ENCODE measurements at places on chromosomes 3 and 15.

DNA sequence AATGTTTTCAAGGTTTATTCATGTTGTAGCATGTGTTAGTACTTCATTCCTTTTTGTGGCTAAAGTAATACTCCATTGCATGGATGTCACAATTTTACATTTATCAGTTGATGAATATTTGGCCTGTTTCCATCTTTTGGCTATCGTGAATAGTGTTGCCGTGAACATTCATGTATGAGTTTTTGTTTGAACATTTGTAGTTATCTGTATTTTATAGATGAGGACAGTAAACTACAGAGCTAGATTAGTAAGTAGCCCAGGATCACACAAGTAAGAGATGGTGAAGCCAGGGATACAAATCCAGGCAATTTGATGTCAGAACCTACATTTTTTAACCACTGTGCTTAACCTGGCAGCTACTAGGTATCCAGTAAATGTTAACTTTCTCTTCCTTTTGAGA is 63.2 kb downstream of the ASTE1 start:
- DNase-seq, result no peak

GRCh38 chr3:65545429-65545828 is 493.3 kb downstream of the MAGI1 start:
- no peak for DNase-seq

- DNase-seq, result no peak
These were observed 27.3 kb downstream of the SLMAP start for GRCh38 chr3:57783186-57784088.

- DNase-seq, result no peak
These were observed 66.6 kb downstream of the SYNPR start for GRCh38 chr3:63344661-63345060.

GRCh38 chr3:45473841-45474240 is 85.5 kb downstream of the LARS2 start:
- no peak for DNase-seq

- DNase-seq, result no peak
These were observed 593 bp downstream of the TMOD2 start for GRCh38 chr15:51751697-51752683.

DNA sequence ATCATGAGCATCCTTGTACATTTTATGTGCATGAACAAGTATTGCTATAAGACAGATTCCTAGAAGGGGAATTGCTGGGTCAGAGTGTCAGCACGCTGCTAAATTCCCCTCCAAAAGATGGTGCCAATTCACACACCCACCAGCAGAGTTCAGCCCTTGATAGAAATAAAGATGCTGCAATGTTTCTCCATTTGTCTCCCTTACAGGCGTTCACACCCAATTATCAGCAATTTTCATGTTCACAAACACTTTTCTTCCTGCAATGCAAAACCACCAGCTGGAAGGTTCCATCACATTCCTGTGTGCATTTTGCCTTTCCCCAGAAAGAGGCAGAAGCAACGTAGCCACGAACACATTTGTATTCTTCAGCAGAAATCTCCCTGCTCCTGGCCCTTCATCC is 3.3 kb upstream of the TAMM41 start:
- no peak for DNase-seq

DNA sequence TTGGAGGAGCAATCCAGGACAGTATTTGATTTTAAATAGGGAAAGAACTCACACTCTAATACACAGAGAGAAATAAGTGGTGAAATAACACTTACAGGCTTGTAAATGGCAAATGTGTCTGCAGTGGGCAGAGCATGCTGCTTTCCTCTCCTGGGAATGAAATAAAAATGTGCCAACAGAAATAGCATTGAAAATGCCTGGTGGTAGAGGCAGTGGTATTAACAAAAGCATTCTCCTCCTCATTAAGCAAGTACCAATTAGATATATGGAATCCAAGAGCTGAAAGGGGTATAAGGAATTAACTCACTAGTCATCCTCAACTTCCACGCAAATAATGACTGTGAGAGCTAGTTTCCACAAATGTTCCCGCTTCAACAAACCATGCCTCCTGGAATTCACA is 364.1 kb upstream of the KCNMB2 start:
- DNase-seq, result no peak

- no peak for DNase-seq
These were observed 50.4 kb upstream of the FILIP1L start for GRCh38 chr3:100164743-100165142.

DNA sequence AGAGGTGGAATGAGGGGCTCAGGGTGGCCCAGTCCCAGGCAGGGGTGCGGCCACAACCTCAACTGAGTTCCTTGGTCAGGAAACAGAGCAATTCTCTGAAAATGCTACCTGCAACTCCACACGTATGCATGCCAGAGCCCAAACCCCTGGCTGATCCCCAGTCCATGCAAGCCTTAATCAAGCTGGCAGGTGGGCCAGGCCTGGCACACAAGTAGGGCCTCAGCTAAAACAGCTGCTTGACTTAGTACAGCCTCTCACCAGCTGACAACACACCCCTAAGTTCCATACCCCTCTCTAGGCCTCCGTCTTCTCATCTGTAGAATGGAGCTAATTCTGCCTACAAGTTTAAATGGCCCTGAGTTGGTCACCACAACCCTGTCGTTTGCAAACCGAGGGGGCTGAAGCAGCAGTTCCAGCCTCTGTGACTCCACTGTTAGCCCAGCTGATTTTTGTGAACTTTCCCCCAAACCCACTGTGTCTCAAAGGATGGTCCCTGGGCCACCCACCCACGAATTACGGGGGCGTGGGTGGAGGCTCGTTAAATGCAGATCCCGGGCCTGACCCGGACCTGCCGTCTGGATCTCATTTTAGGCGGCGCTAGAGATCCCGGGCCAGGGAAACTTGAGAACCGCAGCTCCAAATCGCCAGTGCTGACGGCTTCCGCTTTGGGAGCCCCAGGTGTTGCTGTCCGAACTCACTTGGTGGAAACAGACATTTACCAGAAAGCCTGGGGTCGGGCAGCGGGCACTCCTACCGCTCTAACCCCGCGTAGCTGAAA is 927 bp downstream of the CHDH start:
- DNase-seq, result no peak

DNA sequence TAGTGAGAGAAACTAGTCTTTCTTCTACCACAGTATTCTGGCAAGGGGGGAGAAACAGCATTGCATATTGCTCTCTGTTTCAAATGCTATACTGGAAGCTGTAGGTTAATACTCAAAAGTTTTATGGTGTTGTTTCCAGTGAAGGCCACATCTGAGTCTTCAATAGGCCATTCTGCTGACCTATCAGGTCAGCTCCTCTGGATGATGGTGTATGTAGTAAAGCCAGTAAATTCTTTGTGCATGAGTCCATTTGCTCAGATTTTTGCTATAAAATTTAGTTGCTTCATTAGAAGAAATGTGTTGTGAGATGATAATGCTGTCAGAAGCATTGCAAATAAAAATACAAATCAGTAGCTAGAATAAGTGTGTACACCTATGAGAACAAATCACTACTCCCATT is 64.9 kb upstream of the RBMS3 start:
- no peak for DNase-seq

- no peak for DNase-seq
These were observed 239.0 kb upstream of the LRTM1 start for GRCh38 chr3:55166576-55167555.

- DNase-seq, result no peak
These were observed 87.0 kb downstream of the CFAP20DC start for GRCh38 chr3:58962816-58963215.

GRCh38 chr3:113132571-113132996 is 78.8 kb upstream of the BOC start:
- no peak for DNase-seq

DNA sequence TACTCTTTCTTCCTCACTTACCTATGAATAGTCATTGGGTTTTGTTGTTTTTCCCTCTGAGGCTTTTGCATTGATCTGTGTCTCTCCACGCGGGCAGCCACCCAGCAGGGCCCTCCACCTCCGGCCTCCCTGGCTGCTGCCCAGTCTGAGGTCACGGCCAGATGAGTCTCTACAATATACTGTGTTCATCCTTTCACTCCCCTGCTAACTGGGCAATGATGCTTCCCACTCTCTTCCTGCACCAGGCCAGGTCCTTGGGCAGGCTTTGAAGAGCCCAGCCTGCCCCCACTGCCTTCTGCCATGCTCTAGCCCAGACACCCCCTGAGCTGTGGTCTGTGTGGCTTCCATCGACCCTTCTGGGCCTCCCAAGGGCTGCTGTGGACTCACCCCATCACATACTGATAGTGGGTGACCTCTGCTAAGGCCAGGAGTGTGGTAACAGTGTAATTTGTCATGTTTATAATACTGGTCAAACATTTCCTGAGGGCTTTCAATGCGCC is 18.0 kb downstream of the PDIA5 start:
- no peak for DNase-seq

GRCh38 chr3:54760201-54760600 is 167.7 kb downstream of the LRTM1 start:
- DNase-seq, result no peak

GRCh38 chr3:129560911-129561594 is 18.1 kb downstream of the H1-8 start:
- no peak for DNase-seq

- no peak for DNase-seq
These were observed 488.4 kb upstream of the UBE2E2 start for GRCh38 chr3:22714749-22715148.

DNA sequence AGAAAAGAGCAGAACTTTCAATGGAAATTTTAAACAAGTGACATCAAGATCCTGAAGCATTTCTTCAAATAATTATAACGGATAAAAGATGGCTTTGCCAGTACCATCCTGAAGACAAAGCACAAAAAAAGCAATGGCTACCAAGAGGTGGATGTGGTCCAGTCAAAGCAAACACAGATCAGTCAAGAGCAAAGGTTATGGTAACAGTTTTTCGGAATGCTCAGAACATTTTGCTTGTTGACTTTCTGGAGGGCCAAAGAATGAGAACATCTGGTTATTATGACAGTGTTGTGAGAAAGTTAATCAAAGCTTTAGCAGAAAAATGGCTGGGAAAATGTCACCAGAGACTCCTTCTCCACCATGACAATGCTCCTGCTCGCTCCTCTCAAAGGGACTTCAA is 31.5 kb downstream of the FEM1B start:
- DNase-seq, result no peak

- no peak for DNase-seq
These were observed 63.6 kb downstream of the OSBPL10 start for GRCh38 chr3:31917303-31918005.

DNA sequence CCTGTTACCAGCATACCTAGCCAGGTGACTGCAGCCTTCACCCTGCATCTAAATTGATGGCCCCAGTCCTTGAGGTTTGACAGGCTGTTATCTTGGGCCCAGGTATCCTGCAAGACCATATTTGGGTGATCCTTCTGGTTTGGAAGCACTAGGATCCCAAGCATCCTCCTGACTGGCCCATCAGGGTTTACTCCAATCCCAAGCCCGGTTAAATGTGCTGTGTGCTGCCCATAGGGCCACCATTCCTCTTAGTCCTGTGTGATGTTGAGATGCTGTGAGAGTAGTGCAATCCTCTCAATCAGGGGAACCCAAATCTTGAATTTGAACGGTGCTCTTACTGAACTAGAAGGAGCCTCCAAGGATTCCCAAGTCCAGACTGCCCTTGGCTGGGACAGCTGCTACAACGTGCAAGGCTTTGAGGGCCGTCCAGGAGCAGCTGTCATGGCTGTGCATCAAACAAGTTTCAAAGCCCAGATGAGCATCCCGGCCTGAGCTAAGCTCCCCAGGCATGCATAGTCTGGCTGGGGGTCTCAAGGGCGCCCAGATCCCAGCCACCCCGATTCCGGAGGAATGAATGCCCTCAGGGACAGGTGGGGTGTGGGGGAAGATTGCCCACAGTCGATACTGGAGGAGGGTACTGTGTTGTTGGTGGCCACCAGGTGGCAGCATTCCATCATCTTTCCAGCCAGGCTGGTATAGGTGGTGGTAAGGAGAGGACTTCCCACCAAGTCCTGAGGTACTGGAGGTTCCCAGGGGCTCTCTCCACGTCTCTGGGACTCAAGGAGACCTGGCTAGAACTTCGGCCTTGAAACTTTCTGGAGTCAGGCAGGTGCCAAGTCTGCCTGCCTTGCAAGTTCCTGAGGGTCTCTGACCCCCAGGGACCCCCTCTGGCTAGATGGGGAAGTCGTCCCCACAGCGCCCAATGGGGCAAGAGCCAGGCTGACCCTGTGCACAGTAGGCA is 32.6 kb downstream of the RBM5 start:
- peak; percentile 28 for DNase-seq

GRCh38 chr3:149374793-149375500 is 2.5 kb downstream of the TM4SF1 start:
- DNase-seq, result no peak

DNA sequence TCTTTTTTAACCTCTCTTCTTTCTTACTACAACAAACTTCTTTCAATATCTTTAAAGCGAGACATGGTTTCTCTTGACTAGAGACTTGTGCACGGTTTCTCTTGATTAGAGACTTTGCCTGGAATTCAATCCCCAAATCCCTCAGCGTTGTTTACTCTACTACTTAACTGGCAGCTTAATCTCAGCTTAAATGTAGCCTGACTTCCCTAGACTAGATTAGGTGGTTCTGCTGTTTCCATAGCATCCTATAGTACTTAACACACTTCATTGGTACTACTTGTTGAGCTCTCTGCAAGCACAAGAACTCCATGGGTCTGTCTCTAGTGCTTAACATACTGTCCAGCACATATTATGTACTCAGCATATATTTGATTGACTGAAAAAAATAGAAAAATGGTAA is 168.2 kb upstream of the GPR149 start:
- DNase-seq, result no peak

DNA sequence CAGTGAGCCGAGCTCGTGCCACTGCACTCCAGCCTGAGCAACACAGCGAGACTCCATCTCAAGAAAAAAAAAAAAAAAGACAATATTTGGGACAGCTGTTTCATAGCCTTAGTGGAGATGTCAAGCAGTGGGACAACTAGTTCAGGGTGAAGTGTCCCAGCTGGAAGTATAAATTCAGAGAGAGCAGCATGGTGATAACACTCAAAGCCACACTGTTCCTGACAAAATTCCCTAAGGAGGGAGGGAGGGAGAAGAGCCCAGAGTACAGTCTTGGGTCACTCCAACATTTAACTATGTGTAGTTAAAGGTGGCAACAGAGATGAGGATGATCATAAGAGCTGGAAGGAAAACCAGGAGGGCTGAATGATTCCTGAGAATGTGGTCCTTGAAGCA is 21.1 kb upstream of the IP6K2 start:
- no peak for DNase-seq

DNA sequence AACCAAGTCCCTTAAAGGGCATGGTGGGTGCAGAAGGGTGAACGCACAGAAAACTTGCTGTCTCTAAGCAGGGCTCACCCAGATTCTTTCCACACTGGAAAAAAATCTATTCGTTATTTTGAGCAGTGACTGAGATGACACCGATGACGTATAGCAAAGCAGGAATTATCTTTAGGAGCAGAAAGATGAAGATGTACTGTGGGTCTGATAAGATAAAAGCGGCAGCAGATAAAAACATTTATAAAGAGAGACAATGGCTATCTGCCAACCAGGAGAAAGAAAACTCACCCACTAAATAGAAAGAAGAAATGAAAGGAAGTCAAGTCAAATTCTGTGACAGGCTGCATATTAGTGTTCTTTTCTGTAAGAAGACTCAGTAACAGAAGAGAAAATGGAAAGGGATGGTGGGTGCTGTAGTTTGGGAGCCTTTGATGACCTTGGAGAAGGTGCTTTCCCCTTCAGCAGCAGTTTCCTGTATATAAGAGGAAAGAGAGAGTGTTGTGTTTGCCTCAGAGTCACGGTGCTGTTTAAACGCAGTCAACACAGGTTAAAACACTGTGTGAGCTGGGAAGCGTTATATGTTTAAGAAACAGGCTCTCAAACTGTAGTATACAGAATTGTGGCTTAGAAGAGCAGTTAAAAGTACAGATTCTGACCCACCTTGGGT is 111.6 kb downstream of the AQP9 start:
- DNase-seq, result no peak
